NCI-H1417 treated with DMSO at 0.1 percent for 48 hours (cell line): ENCODE measurements at places on chromosomes 16 and 17.
A peak's percentile ranks its signal among the peaks of the same experiment; 100 is the strongest.

- DNase-seq = no peak
Measured at GRCh38 chr17:81733507-81734404, 21.7 kb downstream of the SLC25A10 start.

DNA sequence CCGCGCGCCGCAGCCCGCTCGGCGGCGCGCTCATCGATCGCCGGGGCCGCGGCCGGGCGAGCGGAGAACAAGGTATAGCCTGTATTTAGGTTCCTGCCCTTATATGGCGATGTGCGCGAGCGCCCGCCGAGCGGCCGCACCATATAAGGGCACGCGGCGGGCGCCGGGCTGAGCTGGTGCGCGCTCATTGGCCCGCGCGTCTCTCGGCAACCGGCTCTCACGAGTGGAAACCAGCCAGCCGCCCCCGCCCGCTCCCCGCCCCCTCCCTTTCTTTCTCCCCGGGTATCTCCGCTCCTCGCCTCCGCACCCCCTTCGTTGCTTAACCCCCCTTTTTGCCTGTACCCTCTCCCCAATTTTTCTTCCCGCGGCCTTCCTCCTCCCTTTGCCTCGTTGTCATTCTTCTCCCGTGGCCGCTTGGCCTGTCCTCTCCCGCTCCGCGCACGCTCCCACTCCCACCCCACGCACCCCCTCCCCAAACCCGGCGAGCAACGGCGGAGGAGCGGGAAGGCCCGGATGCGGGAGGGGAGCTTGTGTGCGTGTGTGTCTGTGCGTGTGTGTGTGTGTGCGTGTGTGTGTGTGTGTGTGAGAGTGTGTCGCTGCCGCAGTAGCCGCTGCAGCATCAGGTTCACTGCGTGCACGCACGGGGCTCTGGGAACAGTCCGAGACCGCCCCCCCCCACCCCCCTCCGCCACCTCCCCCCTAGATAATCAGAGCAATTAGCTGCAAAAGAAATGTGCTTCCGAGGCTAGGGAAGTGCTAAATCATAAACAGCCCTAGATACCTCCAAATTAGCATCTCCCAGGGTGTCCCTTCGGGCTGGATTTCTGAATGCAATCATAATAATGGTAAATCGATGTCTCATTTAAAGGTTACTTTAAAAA is 13.5 kb upstream of the CBX8 start:
- DNase-seq = peak; percentile 61

- no peak for DNase-seq
Measured at GRCh38 chr16:84314814-84315213, 20.1 kb downstream of the WFDC1 start.

DNA sequence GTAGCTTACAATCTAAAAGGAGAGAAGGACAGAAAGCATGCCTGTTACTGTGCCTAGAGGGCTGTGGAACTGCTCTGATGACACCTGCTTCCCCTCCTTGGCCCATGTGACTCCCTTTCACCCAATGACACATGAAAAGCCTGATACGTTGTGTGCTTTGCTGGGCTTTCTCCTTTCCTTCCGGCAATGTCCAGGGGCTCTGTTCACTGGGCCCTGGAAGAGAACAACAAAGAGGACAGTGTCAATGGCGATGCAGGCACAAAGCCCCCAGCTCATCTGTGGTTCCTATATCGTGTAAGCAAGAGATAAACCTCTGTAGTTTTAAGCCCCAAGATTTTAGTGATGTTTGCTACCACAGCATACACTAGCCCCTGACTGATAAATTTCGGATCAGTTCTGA is 306.1 kb downstream of the ABCC12 start:
- DNase-seq = no peak

- DNase-seq = no peak
Measured at GRCh38 chr16:19114359-19115147, 789 bp downstream of the ITPRIPL2 start.

- no peak for DNase-seq
Measured at GRCh38 chr17:41689497-41690299, 1.0 kb downstream of the EIF1 start.

DNA sequence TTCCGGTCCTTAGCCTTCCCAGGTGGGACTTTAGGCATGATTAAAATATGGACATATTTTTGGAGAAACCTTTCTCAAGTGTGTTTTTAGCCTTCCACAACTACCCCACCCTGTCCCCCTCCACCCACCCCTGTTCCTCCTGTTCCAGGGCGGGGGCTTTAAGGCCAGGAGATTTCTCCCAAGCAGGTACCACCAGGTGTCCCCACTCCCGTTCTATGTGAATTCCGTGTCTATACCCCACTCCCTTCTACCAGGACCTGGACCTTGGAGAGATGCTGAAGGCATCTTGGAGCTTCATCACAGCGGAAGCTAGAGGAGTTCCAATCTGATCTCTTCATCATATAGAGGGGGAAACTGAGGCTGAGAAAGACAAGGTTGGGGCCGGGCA is 9.7 kb downstream of the CA4 start:
- DNase-seq = no peak

- no peak for DNase-seq
Measured at GRCh38 chr17:80034791-80035686, 633 bp downstream of the TBC1D16 start.

DNA sequence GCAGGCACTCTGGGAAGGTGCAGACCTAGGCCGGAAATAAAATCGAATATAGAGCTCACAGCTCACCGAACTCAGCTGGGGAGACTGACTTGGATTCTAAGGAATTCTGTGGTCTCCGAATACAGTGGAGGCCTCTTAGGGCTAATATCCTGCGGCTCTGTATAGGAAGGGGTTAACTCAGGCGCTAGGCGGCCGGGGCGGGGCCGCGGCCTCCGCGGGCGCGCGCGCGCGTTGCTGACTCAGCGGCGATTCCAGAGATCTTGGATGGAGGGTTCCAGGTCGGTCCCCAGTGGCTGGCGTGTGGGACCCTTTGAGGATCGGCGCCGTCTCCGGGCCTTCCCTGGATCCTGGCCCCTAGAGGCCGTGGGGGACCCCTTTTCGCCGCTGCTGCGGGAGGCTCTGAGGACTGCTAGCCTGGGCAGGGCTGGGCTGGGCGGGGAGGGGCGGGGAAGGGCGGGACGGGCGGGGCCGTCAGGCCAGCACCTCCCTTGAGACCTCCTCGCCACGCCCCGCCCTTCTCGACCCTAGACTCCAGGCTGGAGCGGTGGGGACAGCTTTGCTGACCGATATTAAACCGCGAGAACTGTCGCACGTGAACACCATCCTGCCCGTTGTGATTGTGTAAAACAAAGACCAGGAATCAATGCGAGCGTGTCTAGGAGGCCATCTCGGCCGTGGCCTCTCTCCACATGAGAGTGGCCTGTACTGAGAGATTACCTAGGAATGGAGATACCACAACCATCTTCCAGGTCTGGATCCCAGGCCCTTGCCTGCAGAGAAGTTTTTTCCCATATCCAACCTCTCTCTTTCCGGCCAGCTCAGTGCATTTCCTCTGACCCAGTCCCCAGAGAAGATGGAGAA is 1.4 kb upstream of the PLEKHH3 start:
- DNase-seq = peak; percentile 41

- no peak for DNase-seq
Measured at GRCh38 chr17:2814481-2815341, 18.5 kb downstream of the RAP1GAP2 start.

DNA sequence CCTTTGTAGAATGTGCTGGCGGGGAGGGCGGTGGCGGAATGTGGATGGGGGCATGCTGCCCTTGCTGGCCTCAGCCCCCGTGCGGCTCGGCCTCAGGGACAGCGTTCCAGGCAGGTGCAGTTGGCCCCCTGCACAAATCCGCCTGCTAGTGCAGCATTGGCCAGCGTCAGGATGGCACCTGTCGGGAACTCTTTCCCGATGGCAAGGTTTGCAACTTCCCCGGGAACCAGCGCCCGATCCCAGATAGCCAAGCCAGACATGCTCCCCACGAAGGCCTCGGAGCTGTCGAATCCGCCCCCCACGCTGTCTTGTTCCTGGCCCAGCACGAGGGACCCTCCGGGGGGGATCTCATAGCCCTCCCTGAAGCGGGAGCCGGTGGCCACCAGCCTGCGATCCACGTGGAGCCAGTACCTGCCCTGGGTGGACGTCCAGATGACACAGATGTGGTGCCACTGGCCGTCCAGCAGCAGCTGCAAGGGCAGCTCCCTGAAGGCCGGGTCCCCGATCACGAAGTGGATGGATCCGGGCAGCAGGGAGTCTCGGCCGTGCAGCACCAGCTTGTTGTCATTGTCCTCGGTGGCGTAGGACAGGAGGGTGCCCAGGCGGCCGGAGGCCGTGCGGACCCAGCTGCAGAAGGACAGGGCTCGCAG is 2.8 kb downstream of the PTX4 start:
- DNase-seq = no peak

DNA sequence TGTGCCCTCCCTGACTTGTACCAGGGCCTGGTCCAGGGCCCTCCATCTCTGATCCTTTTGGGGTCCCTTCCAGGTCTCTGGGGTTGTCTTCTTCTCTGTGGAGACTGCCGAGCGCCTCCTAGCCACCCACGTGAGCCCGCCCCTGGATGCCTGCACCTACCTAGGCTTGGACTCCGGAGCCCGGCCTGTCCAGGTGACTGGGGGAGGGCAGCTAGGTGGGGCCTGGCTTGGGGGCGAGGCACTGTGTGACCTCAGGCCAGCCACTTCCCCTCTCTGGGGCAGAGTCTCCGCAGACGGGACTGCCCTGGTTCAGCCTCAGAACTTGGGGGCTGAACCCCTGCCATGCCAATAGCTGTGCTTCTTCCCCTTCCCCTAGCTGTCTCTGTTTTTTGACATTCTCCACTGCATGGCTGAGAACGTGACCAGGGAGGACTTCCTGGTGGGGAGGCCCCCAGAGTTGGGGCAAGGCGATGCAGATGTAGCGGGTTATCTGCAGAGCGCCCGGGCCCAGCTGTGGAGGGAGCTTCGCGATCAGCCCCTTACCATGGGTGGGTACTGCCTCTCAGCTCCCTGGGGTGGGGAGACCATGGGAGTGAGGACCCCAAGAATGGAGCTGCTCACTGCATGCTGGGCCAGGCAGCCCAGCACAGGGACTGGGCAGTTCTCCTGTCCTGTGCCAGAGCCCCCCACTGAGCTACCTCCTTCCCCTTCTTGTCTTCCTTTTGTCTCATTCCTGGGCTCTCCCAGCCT is 14.6 kb downstream of the FCSK start:
- no peak for DNase-seq

DNA sequence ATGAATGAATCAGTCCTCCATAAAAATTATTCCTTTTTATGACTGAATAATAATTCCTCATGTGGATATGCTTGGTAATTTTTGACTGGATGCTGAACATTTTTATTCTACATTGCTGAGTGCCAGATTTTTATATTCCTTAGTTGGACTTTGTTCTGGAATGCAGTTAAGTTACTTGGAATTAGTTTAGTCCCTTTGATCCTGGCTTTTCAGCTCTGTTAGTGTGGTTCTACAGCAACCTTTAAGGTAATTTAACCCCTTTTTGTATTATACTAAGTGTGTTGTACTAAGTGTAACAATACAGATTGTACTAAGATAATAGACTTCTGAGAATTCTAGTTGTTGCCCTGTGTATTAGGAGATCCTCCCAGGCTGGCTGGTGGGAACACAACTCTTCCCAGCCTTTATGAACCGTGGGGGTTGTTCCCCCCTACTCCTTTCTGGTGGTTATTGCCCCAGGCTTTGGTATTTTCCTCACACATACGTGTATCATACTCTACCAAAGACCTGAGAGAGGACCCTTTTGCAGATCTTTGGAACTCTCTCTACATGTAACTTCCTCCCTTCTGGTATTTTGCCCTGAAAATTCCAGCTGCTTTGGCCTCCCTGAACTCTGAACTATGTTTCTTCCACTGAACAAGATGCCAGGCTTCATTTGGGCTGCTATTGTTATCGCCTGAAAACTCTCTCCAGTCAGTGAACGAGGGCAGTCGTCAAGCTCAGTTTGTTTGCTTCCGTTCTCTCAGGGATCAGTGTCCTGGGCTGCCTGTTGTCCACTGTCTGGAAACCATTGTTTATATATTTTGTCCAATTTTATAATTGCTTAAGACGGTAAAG is 30.5 kb downstream of the TANGO6 start:
- DNase-seq = no peak

GRCh38 chr16:85025781-85026653 is 1.6 kb upstream of the KIAA0513 start:
- DNase-seq = no peak

- DNase-seq = no peak
Measured at GRCh38 chr17:77736199-77736585, 222.3 kb upstream of the TNRC6C start.

- no peak for DNase-seq
Measured at GRCh38 chr16:24909856-24910255, 64.1 kb downstream of the SLC5A11 start.

GRCh38 chr17:75872434-75873351 is 5.7 kb downstream of the TRIM47 start:
- no peak for DNase-seq

- DNase-seq = no peak
Measured at GRCh38 chr16:65548470-65548869, 426.6 kb upstream of the CDH11 start.

- DNase-seq = no peak
Measured at GRCh38 chr16:26701243-26701886, 365.4 kb upstream of the C16orf82 start.

DNA sequence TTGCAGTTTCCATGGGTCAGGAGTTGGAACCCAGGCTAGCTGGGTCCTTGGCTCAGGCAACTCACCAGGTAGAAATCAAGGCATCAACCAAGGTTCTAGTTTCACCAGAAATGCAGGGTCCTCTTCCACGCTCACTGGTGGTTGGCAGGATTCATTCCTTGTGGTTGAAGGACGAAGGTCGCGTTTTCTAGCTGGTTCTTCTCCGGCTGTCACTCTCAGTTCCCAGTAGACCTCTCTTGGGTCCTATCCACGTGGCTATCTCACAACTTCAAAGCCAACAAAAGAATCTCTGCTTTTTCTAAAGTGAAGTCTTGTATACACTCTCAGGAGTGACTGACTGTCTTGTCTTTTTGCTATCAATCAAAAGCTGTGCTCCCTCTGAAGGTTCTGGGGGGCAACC is 146.3 kb upstream of the NOL11 start:
- no peak for DNase-seq

DNA sequence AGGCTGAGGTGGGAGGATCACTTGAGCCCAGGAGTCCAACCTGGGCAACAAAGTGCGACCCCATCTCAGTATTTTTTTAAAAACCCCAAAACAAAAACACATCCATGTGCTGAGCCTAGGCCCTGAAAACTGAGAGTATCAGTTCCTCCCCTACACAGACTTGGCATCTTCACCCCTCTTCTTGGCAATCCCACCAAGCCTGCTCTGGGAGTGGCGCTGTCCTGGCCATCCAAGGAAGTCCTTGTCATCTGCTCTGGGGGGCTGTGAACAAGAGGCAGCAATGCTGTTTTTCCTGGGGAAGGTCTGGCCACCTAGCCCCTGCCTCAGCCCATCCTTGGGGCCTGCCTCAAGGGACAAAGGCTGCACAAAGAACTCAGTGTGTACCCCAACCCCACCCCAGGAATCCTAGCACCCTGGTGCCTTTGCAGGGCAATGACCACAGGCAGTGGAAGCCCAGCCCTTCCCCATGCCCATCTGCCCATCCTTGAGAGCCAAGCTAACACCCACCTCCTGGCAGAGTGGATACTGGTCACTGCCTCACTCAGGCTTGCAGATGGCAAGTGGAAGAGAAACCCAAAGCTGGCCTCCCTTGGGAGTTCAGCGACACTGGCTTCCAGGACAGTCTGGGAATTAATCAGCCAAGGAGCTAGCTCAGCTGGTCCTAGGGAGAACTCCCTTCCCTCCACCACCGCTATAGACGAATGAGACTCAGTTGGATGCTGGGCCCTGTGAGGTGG is 14.8 kb upstream of the GFOD2 start:
- DNase-seq = no peak

GRCh38 chr17:51034800-51035199 is 85.9 kb downstream of the SPAG9 start:
- no peak for DNase-seq

GRCh38 chr17:63113167-63113566 is 147.1 kb downstream of the TANC2 start:
- DNase-seq = no peak
